CD4-positive, alpha-beta T cell treated with Interleukin-2 at 100 ng/mL for 4 hours (primary cell): ENCODE measurements at places on chromosomes 16 and 17.

DNA sequence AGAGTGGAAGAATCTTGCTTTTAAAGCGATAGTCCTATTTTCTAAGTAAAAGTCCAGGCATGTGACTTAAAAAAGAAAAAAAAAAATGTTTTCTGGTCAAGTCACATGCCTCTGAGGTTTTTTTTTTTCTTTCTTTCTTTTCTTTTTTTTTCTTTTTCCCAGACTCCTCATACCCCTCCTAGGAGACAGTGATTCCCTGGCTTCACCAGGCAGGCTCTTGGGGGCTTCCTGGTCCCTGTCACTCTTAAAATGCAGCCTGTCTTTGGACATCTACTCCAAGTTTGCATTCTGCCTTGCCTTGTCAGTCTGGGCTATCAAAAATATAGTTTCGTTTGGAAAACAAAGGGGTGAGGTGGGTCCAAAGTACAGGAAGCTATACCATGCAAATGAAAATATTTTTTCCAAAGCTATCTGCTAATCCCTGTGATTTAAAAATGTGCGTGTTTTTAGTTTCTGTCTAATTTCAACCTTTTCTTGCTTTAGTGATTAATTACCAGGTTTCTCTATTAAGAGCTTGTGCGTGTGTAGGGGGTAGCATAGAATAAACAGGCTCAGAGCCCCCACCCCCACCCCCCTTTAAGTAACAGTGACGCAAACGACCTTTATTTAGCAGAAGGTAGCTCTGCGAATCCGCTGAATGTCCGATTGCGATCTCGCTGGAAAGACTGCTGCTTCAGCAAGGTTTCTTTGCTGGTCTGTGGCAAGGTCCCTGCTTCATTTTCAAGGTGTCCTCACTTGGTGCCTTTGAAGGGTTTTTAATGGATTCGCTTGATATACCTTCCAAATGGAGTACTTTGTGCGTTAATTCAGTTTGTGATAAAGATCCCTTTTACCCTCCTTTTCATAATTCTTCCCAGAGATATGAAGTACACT, 510.2 kb downstream of the WWOX start:
- DNase-seq = no peak

DNA sequence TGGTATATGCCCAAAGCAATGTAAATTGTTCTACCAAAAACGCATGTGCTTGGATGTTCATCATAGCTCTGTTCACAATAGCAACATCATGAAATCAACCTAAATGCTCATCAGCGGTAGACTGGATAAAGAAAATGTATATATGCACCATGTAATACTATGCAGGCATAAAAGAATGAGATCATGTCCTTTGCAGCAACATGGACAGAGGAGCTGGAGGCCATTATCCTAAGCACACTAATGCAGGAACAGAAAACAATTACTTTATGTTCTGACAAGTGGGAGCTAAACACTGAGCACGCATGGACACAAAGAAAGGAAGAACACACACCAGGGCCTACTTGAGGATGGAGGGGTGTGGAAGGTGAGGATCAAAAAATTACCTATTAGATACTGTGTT, 33.7 kb downstream of the TANC2 start:
- DNase-seq = no peak

- no peak for DNase-seq
Observed at GRCh38 chr16:86519007-86519648, 8.8 kb downstream of the FOXF1 start.

GRCh38 chr17:83196366-83196765, 117.0 kb downstream of the METRNL start:
- no peak for DNase-seq

GRCh38 chr16:70680495-70681381, 5.1 kb downstream of the MTSS2 start:
- DNase-seq = no peak
